GM12865 (cell line): ENCODE measurements at places on chromosomes 6 and 20.

GRCh38 chr6:7145885-7146828, 38.4 kb downstream of the RREB1 start:
- DNase-seq: peak; percentile 74

DNA sequence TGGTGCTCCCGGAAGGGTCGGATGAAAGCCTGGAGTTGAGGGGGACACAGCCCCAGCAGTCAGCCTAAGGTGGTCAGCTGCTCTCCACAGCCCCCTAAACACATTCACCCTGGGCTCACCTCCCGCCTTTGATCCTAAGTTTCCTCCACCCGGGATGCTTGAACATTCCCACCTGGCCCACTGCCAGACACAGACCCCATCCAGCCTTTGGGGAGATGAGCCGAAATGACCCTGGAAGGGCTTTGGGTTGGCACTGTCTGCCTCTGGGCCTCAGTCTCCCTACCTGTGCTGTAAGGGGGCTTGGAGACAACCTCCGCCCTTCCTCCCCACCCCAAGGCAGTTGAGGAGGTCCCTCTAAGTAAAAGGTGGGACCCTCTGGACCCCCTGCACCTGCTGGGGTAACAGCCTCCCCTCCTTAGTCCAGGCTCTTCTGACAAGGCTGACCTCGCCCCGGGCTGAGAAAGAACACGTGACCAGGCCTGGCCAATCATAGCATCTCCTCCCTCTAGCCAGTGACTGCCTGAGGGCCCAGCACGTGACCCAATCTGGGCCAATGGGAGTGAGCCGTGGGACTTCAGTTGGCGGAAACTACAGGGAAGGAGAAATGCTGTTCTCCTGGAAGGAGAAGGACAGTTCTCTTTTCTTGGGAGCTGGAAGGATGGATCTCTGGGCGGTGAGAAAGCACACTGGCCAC, 16.9 kb upstream of the UBE2V1 start:
- no peak for DNase-seq

- DNase-seq: no peak
Measured at GRCh38 chr6:223763-224162, 68.5 kb upstream of the DUSP22 start.

DNA sequence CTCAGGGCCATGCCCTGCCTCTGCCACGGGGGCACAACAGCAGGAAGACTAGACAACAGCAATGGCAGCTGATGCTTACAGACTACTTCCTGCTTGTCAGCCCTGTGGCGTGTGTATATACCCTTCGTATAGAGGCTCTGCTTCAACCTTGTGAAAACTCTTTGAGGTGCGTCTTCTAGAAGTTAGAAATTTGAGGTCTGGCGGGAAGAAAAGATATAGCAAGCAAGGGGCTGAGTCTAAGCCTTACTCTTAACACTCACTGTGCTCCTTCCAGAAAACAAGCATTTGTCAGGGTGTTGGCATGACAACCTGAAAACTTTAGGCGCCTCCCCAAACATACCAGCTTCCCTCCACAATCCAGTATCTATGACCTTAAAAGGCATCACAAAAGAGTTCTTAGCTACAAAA, 33.3 kb downstream of the JPH2 start:
- no peak for DNase-seq

DNA sequence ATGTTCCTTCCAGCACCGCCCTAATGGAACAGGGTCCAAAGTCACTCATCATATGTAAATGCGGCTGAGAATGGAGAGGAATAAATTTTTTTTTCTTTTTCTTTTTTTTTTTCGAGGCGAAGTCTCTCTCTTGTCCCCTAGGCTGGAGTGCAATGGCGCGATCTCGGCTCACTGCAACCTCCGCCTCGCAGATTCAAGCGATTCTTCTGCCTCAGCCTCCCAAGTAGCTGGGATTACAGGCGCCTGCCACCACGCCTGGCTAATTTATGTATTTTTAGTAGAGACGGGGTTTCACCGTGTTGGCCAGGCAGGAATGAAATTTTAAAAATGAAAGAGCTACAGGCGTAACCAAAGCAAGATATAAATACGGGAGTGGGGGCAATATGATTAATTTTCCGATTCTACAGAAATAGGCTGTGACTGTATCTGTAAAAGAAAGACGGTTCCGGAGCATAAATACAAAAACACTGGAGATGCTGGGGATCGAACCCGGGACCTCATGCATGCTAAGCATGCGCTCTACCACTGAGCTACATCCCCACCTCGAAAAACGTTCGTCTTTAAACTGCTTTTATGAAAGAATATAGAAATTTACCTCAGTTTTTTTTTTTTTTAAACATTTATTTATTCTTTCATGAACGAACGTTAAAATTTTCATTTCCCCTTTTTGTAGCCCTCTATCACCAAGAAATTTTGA, 132.2 kb downstream of the GPX5 start:
- peak; percentile 78 for DNase-seq

DNA sequence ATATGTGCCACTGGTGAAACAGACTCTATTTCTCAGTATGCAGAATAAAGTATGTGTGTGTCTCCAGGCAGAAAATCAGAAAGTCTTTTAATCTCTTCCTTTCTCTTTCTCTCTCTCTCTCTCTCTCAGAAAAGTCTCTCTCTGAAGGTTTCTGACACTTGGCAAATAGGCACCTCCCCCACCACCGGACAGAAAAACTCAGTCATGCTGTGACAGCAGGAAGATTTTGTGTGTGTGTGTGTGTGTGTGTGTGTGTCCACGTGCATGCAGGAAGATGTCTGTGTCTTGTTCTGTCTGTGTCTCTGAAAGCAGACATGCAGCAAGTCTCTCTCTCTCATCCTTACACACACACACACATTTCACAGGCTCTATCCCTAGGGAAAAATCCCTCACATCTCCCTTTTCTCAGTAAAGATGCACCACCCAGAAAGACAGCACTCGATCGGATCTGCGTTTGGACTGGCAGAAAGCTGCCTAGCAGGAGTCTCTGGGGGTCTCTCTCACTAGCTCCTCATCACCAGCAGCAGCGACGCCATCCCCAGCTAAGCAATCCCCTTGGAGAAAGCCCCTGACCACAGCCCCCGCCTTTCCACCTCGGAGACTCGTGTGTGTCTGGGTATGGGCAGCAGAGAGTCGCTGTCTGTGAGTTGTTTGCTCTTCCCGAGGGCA, 98.3 kb downstream of the EDN3 start:
- DNase-seq: no peak

DNA sequence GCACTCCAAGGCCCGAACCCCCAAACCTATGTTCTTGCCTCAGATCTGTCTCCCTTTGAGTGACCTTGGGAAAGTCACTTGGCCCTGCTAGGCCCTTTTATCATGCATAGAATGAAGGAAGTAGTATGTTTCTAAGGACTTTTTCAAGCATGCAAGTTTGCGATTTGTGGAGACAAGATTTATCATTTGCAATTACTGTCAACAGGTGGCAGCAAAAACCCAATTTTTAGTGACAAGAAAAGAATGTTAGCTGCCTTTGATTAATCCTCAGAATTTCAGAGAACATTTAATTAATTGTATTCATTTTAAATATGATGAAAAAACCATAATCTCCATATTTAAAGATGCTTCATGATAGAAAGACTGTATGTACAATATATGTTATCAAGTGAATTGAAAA, 28.3 kb upstream of the PREP start:
- DNase-seq: peak; percentile 69

DNA sequence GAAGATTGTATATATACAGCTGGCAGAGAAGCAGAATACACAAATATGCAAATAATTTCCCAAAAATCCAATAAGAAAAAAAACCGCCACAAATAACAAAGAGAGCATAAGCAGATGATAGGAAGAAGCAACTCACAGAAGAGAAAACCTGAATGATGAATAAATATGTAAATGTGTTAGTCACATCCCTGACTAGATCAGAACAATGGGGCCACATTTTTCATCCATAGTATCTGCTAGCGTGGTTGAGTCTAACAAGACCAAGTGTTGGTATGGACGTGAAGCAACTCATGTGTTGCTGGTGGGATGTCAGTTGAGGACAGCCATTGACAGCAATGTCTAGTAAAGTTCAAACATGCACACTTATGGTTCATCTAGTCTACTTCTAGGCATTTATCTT, 3.9 kb upstream of the SLC22A3 start:
- DNase-seq: no peak
